ENCODE measurements at places on chromosomes 2 and 18.

- peak; percentile 95 for DNase-seq
Measured at GRCh38 chr2:215664847-215665525, 229.1 kb upstream of the FN1 start.

GRCh38 chr18:10937743-10938640, 211.4 kb downstream of the PIEZO2 start:
- DNase-seq = no peak

GRCh38 chr2:75055820-75056675, 97.6 kb downstream of the POLE4 start:
- DNase-seq = peak; percentile 58

- no peak for DNase-seq
Measured at GRCh38 chr18:48098538-48098937, 168.1 kb upstream of the SMAD2 start.

GRCh38 chr2:23563151-23563550, 178.2 kb downstream of the KLHL29 start:
- no peak for DNase-seq

GRCh38 chr2:204948024-204948763, 402.9 kb downstream of the PARD3B start:
- DNase-seq = peak; percentile 8

GRCh38 chr2:41779888-41780287, 267.9 kb upstream of the PKDCC start:
- no peak for DNase-seq

DNA sequence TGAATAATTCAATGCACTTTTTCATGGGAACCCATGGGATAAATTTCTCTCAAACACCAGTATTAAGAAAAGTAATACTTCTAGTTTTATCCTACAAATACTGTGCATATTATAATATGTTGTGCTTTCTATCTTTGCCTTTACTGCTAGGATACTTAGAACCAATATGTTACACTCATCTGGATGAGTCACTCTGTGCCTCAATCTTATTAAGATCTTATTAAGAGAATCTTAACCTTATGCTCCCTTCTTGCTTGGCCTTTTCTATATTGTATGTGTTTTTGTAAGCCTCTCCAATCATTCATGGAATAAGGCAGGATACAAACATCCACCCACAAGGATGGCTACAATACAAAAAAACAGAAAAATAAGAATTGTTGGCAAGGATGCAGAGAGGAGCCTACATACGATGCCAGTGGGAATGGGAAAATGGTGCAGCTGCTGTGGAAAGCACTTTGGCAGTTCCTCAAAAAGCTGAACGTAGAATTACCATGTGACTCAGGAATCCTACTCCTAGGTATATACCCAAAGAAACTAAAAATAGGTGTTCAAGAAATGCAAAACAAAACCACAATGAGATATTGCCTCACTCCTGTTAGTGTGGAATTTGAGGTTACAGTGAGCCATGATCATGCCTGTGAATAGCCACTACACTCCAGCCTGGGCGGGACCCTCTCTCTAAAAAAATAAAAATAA, 10.7 kb upstream of the TWSG1 start:
- peak; percentile 58 for DNase-seq

- no peak for DNase-seq
Measured at GRCh38 chr2:61419570-61419969, 51.3 kb downstream of the USP34 start.

DNA sequence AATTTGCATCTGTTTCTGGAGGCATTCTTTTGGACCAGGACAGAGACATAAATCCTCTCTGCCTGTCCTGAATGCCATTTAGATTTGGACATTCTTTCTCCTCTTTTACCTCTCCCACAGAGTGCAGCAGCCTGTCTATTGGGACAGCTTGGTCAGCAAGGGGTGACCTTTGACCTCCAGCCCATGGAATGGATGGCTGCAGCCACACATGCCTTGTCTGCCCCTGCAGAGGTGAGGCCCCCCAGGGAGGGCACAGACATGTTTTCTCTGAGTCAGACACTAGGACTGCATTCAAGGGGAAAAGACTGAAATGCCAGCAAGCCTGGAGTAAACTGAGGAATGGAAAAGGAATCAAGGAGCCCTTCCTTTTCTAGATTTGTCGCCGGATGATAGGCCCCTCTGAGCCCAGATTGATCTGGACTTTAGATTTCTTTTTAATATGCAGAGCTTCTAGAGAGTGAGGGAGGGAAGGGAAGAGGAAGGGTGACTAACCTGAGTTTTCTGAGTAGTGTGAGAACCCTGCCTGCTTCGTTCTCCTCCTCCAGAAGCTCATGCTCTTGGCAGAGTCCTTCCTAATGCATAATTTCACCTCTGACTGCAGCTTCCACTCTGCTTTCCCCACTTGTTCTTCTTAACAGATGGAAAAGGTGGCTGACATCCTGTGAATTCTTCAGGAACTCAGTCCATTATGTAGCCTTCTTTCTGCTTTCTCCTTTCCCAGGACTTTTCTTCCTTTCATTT, 16.1 kb upstream of the TTLL4 start:
- peak; percentile 70 for DNase-seq

DNA sequence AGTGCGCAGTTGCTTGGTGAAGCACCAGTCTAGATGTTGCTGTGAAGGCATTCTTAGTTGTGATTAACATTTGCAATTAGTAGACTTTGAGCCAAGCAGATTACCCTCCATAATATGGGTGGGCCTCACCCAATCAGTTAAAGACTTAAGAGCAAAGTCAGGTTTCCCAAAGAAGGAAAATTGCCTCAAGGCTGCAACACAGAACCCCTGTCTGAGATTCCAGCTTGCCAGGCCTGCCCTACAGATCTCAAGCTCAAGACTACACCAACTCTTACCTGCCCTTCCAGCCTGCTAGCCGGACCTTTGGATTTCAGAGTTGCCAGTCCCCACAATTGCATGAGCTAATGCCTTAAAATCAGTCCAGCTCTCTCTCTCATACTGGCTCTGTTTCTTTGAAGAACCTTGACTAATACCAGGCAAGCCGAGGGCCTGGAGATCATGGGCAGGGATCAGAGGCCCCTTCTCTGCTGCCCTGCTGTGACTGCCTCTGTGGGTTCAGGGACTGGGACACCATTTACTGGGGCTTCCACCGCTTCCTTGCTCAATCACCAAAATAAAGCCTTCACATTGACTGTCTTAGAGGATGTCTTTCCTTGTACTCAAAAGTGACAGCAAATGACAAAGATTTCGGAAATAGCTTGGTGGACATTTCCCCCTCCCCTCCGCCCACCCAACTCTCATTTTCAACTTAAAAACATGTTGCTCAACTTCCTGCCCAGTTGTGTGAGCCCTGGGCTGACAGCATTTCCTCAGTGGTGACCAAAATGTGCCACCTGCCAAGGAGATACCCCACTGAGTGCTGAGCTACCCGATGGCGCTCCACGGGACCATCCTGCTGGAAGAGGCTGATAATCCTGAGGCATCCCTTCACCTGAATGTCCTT, 86.7 kb downstream of the GALNT14 start:
- DNase-seq = no peak

GRCh38 chr2:39217192-39217550, 26.6 kb downstream of the CDKL4 start:
- DNase-seq = no peak

DNA sequence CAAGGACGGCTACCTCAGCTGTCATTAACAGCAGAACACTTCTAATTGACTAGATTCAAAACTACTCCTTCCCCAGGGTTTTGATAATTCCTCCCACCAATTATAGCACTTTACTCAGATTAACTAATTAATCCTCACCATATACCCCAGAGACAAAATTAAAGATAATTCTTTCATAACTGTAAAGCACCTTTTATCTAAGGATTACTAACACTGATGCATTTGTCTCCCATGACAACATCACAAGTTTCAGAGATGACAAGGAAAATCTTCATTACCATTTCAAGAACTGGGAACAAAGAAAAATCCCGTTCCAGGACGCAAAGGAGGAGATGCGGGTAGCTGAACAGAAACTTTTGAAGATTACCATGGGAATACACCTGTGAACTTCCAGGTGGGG, 129.4 kb upstream of the ITGA6 start:
- DNase-seq = no peak

DNA sequence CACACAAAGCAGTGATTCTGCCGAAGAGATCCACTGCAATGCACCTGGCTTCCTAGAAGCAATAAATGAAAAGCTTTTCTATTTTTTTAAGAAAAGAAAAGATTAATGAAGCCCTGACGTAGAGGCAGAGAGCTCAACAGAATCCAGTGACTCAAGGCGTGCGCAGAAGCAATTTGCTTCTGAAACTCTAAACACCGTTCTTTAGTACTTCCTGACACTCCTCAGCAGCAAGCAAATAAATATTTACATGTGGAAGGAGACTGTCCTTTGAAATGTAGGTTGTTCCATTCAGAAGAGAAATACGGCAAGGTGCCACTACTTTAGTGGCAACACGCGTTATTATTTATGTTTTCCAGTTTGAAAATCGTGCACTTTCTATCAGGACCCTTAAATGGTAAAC, 126.2 kb upstream of the ZNF516 start:
- DNase-seq = no peak

- no peak for DNase-seq
Measured at GRCh38 chr18:11150271-11150615, 874 bp upstream of the PIEZO2 start.

- DNase-seq = no peak
Measured at GRCh38 chr2:23454501-23455120, 69.6 kb downstream of the KLHL29 start.

- DNase-seq = no peak
Measured at GRCh38 chr2:150050036-150050435, 437.4 kb downstream of the RND3 start.

DNA sequence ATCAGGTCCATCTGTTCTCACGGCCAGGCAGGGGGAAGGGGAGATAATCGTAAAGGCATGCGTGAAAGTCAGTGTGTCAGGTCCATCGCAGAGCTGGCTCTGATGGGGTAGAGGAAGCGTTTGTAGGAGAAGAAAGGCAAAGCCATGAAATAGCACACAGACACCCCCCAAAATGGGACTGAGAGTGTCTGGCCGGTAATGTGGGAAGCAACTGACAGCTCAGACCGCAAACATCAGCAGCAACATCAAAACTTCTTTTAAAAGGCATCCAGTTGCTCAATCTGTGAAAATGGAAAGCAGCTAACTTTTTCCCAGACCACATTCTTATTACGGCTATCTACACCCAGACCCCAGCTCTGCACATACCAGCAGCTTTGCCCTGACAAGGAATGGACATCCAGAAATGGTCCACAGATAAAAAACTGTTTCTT, 232.6 kb downstream of the EN1 start:
- DNase-seq = no peak

GRCh38 chr2:127679680-127680361, 4.5 kb upstream of the LIMS2 start:
- no peak for DNase-seq

- DNase-seq = no peak
Measured at GRCh38 chr2:239241431-239241960, 159.3 kb downstream of the HDAC4 start.

DNA sequence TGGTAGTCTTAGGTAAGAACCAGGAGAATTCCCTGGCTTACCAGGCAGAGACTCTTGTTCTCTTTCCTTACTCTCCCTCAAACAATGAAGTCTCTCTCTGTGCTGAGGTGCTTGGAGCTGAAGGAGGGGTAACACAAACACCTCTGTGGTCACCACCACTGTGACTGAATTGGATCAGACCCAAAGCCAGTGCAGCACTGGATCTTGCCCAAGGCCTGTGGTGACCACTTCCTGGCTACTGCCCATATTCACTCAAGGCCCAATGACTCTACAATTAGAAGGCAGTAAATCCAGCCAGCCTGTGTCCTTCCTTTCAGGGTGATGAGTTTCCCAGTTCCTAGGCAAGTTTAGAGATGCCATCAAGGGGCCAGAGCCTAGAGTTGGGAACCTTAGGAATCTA, 706.8 kb downstream of the SLC4A3 start:
- peak; percentile 76 for DNase-seq

DNA sequence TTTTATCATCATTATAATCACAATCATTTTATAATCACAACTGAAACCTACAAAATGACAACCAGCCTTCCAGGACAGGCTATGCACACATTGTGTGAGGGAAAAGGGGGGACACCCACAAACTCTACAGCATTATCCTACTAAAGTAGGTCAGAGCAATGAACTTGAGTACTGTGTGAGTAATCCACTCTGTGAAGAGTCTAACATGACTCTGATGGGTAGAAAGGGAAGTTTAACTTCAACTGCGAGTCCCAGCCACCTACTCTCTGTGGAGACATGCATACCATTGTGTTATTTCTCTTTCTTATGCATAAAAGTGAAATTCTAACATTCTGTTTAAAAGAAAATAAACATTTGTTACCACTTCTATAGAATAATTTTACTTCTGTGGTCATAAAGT, 177.9 kb downstream of the ZNF516 start:
- DNase-seq = no peak

- no peak for DNase-seq
Measured at GRCh38 chr2:64905338-64906024, 83.7 kb upstream of the SLC1A4 start.

- DNase-seq = peak; percentile 6
Measured at GRCh38 chr2:2879781-2880180, 497.8 kb downstream of the EIPR1 start.

GRCh38 chr2:199136242-199136641, 321.5 kb downstream of the SATB2 start:
- peak; percentile 13 for DNase-seq

GRCh38 chr2:212686285-212686895, 147.8 kb upstream of the ERBB4 start:
- peak; percentile 68 for DNase-seq

- no peak for DNase-seq
Measured at GRCh38 chr2:16614314-16614860, 51.2 kb downstream of the CYRIA start.

DNA sequence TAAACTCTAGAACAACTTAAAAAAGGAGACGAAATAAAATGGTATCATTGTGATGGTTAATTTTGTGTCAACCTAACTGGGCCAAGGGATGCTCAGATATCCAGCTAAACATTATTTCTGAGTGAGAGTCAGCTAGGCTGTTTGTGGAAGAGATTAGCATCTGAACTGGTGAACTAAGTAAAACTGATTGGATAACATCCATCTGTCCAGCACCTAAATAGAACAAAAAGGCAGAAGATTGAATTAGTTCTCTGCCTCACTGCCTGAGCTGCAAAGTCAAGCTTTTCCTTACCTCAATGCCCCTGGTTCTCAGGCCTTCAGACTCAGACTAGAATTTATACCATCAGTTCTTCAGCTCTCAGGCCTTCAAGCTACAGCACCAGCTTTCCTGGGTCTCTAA, 30.0 kb downstream of the PPP3R1 start:
- DNase-seq = no peak

DNA sequence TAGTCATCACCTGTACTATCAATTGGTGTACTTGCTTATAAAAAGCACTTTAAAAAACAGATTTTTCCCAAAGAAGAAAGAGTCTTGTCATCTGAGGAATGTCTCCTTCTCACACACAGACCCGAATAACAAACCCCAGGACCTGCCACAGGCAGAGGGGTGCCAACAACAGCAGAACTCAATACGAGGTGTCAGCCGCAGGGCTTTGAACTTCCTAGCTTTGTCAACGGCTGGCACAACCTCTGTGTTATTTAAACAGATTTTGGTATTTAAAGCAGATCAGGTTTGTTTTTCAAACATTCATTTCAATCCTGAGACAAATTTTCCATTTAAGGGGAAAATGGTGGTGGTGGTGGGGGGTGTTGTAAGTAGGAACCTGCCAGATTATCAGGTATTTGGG, 138.4 kb upstream of the RIOK3 start:
- DNase-seq = no peak
